Activated CD8-positive, alpha-beta T cell treated with anti-CD3 and anti-CD28 coated beads for 36 hours (primary cell): ENCODE measurements at places on chromosomes 1 and 21. TPM values are rescaled to one million over a fixed set of nuclear protein-coding genes. Genes with fewer than 3 reads are reported as not detected.

GRCh38 chr1:58778385-58779000 is 5.4 kb downstream of the JUN start:
- peaks cover 1% of the 10 kb centered on the region for H3K27me3 ChIP-seq
- DNase-seq: no peak
- peaks cover 24% of the 10 kb centered on the region for H3K36me3 ChIP-seq
- H3K27ac ChIP-seq: no peak overlapping the region

DNA sequence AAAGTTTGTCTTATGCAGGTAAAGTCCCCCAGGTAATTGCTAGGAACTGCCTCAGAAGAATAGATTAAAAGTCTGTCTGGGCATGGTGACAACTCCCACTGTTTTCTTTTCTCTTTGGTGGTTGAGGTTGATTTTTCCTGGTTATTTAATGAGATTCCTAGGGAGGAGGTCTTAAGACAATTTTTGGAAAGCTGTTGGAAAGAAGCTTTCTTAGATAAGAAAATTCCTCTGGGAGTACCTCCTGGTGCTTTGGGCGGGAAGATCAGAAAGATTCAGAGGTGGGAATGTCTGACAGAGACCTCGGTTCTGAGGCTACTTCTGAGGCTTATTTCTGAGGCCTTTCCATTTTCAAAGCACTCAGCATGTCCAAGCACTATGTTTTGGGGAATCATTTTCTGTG is 25.0 kb upstream of the IVNS1ABP start:
- H3K4me1 ChIP-seq: peaks cover 40% of the 10 kb centered on the region
- H3K36me3 ChIP-seq: peaks cover 5% of the 10 kb centered on the region
- no peaks in the 10 kb centered on the region for H3K27me3 ChIP-seq
- no peak overlapping the region for H3K27ac ChIP-seq

The F5 gene
- 20.7 TPM for total RNA-seq

GRCh38 chr1:56491441-56491840 is 87.9 kb downstream of the PLPP3 start:
- no peak overlapping the region for H3K4me3 ChIP-seq
- no peaks in the 10 kb centered on the region for H3K27me3 ChIP-seq
- H3K36me3 ChIP-seq: no peaks in the 10 kb centered on the region
- H3K27ac ChIP-seq: no peak overlapping the region

GRCh38 chr1:21325231-21325718 is 35.0 kb upstream of the ECE1 start:
- peak overlapping the region; percentile 94 for H3K27ac ChIP-seq
- H3K36me3 ChIP-seq: peaks cover 45% of the 10 kb centered on the region
- H3K4me3 ChIP-seq: peak overlapping the region; percentile 56
- peak; percentile 62 for DNase-seq
- peaks cover 85% of the 10 kb centered on the region for H3K4me1 ChIP-seq
- no peaks in the 10 kb centered on the region for H3K27me3 ChIP-seq

- H3K27me3 ChIP-seq: no peaks in the 10 kb centered on the region
- no peaks in the 10 kb centered on the region for H3K36me3 ChIP-seq
- H3K4me3 ChIP-seq: no peak overlapping the region
- no peaks in the 10 kb centered on the region for H3K4me1 ChIP-seq
- no peak for DNase-seq
- H3K27ac ChIP-seq: no peak overlapping the region
Measured at GRCh38 chr1:111412839-111413238, 14.7 kb downstream of the OVGP1 start.

The L1TD1 gene
- total RNA-seq: not detected

The KCNN3 gene
- total RNA-seq: 0.11 TPM

DNA sequence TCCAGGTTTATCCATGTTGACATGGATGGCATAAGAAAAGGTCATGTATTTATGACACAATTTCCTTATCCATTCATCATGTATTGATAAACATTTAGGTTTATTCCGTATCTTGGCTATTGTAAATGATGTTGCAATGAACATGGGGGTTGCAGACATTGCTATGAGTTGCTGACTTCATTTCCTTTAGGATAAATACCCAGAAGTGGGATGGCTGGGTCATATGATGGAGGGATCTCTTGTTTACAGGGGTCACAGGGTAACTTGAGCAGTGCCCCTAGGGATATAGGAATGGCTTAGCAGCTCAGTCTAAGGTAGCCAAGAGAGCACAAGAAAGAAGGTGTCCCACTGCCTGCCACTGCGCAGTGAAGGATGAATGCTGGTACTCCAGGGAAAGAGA is 229.6 kb upstream of the COA6 start:
- H3K4me1 ChIP-seq: no peaks in the 10 kb centered on the region
- no peak for DNase-seq
- H3K27me3 ChIP-seq: peaks cover 10% of the 10 kb centered on the region

The TTLL7 gene
- 1.4 TPM for total RNA-seq

The XCL1 gene
- 106 TPM for total RNA-seq

The MNDA gene
- total RNA-seq: not detected

DNA sequence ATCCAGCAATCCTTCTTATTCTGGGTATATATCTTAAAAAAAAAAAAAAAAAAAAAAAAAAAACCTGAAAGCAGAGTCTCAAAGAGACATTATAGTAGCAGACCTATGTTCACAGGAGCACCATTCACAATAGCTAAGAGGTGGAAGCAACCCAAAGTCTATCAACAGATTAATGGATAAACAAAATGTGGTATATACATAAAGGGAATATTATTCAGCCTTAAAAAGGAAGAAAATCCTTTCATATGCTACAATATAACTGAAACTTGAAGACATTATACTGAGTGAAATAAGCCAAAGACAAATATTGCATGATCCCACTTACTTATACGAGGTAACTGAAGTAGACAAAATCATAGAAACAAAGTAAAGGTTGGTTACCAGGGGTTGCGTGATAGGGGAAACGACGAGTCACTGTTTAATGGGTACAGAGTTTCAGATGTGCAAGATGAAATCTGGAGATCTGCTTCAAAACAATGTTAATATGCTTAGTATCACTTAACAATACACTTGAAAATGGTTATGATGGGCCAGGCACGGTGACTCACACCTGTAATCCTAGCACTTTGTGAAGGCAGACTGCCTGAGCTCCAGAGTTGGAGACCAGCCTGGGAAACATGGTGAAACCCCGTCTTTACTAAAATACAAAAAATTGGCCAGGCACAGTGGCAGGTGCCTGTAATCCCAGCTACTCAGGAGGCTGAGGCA is 29.5 kb downstream of the PIK3R3 start:
- no peak overlapping the region for H3K4me3 ChIP-seq
- no peak overlapping the region for H3K27ac ChIP-seq
- H3K27me3 ChIP-seq: peaks cover 4% of the 10 kb centered on the region
- no peaks in the 10 kb centered on the region for H3K36me3 ChIP-seq

DNA sequence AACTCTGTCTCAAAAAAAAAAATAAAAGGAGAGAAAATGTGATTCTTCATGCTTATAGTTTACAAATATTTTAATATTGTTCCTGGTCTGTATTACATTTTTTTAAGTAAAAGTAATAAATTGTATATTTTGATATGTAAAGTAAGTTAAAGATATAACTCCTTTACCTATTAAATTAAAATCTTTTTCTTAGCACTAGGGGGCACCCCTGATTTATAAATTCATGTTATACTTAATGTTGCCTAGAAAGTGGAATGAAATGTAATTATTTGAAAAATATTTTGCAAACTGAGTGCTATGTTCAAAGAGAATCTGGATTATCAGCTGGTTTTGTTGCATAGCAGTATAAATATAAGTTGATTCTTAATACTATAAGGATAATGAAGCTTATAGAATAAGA is 49.2 kb downstream of the RALGPS2 start:
- H3K4me3 ChIP-seq: no peak overlapping the region
- peaks cover 5% of the 10 kb centered on the region for H3K36me3 ChIP-seq
- DNase-seq: no peak
- H3K27ac ChIP-seq: no peak overlapping the region
- H3K4me1 ChIP-seq: no peaks in the 10 kb centered on the region

DNA sequence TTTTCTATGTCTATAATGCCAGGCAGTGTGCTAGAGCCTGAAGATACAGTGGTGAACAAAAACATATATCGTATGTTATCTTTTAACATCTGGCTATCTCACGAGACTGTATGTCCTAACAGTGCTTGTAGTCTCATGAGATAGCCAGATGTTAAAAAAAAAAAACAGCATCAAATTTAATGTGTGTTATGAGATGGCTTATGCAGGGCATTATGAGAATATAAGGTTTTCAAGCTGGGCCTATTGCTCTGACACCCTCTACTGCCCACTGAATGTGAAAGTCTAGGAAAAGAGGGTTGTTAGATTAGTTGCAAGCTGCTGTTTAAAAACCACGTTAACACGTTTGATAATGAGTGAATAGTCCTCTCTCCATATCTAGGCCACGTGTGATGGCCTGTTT is 109.8 kb downstream of the CACHD1 start:
- no peak overlapping the region for H3K4me3 ChIP-seq
- no peaks in the 10 kb centered on the region for H3K36me3 ChIP-seq
- H3K27me3 ChIP-seq: no peaks in the 10 kb centered on the region

GRCh38 chr1:211535346-211535745 is 43.4 kb upstream of the RD3 start:
- no peak overlapping the region for H3K27ac ChIP-seq
- H3K36me3 ChIP-seq: no peaks in the 10 kb centered on the region
- no peak overlapping the region for H3K4me3 ChIP-seq
- no peaks in the 10 kb centered on the region for H3K27me3 ChIP-seq

GRCh38 chr1:201335174-201335870 is 42.2 kb downstream of the TNNT2 start:
- DNase-seq: no peak
- no peaks in the 10 kb centered on the region for H3K4me1 ChIP-seq
- no peaks in the 10 kb centered on the region for H3K36me3 ChIP-seq

GRCh38 chr1:214418391-214418790 is 133.0 kb downstream of the PTPN14 start:
- no peak overlapping the region for H3K27ac ChIP-seq
- H3K4me1 ChIP-seq: peaks cover 5% of the 10 kb centered on the region
- no peaks in the 10 kb centered on the region for H3K36me3 ChIP-seq

DNA sequence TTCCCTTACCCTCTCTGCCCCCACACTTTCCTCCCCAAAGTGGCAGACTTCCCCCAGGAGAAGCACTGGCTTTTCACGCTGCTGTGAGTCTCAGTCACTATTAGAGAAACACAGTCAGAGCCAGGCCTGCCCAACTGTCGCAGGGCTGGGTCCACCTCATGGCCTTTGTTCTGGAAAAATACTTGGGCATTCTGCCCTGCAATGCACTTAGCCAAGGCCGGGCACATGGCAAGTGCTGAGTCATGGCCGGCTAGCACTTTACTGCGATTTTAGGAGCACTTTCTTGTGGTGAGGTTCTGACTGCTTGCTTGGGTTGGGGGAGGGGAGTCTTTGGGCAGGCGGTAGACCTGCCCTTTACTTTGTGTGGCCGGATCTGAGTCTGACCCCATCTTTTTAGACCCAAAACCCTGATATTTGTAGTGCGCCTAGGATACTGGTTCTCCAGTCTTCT is 7.7 kb downstream of the EPHX1 start:
- peak; percentile 22 for DNase-seq
- H3K27me3 ChIP-seq: no peaks in the 10 kb centered on the region
- H3K27ac ChIP-seq: no peak overlapping the region
- H3K4me3 ChIP-seq: no peak overlapping the region
- H3K36me3 ChIP-seq: no peaks in the 10 kb centered on the region
- peaks cover 5% of the 10 kb centered on the region for H3K4me1 ChIP-seq

The LCE1E gene
- not detected for total RNA-seq

- H3K4me3 ChIP-seq: no peak overlapping the region
- no peak overlapping the region for H3K27ac ChIP-seq
- no peaks in the 10 kb centered on the region for H3K4me1 ChIP-seq
- peaks cover 3% of the 10 kb centered on the region for H3K27me3 ChIP-seq
- no peak for DNase-seq
Measured at GRCh38 chr1:55696181-55696754, 481.1 kb upstream of the USP24 start.

DNA sequence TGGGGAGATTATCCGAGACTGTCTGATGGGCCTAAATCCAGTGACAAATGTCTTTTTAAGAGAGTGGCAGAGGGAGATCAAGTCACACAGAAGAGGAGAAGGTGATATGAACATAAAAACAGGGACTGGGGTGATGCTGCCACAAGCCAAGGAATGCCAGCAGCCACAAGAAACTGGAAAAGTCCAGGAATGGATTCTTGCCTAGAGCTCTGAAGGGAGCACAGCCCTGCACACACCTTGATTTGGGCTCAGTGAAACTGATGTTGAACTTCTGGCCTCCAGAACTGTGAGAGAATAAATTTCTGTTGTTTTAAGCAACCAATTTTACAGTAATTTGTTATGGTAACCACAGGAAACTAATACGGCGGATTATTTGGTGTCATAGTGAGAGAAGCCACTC is 19.5 kb downstream of the CITED4 start:
- no peak for DNase-seq
- H3K27ac ChIP-seq: no peak overlapping the region
- H3K4me3 ChIP-seq: no peak overlapping the region

The SLAMF6 gene
- 42.8 TPM for total RNA-seq

- peaks cover 39% of the 10 kb centered on the region for H3K36me3 ChIP-seq
- no peak overlapping the region for H3K4me3 ChIP-seq
- H3K4me1 ChIP-seq: peaks cover 36% of the 10 kb centered on the region
- no peaks in the 10 kb centered on the region for H3K27me3 ChIP-seq
Measured at GRCh38 chr1:230186003-230186863, 119.2 kb downstream of the GALNT2 start.

- H3K4me3 ChIP-seq: no peak overlapping the region
- H3K27me3 ChIP-seq: peaks cover 23% of the 10 kb centered on the region
- peak; percentile 55 for DNase-seq
- H3K4me1 ChIP-seq: no peaks in the 10 kb centered on the region
- no peak overlapping the region for H3K27ac ChIP-seq
- no peaks in the 10 kb centered on the region for H3K36me3 ChIP-seq
Measured at GRCh38 chr1:7218210-7218832, 433.1 kb downstream of the CAMTA1 start.

DNA sequence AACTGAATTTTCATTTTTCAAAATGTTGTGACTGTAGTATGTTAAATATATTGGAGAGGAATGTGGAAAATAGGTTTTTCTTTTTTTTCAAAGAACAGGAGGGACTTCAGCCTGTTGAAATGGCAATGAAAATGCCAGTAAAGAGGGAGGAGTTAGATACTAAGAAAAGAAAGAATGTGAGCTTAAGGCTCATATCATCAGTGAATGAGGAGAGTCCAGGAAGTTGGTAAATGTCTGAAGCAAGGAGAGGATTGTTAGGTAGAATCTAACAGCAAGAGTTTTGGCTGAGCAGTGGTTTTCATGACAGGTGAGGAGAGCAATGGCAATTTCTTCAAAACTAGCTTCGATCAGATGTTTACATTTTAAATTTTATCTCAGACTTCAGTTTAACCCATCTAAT is 43.0 kb downstream of the PLA2G4A start:
- H3K27me3 ChIP-seq: peaks cover 1% of the 10 kb centered on the region
- H3K36me3 ChIP-seq: no peaks in the 10 kb centered on the region
- no peak overlapping the region for H3K4me3 ChIP-seq
- no peak for DNase-seq
- no peaks in the 10 kb centered on the region for H3K4me1 ChIP-seq

DNA sequence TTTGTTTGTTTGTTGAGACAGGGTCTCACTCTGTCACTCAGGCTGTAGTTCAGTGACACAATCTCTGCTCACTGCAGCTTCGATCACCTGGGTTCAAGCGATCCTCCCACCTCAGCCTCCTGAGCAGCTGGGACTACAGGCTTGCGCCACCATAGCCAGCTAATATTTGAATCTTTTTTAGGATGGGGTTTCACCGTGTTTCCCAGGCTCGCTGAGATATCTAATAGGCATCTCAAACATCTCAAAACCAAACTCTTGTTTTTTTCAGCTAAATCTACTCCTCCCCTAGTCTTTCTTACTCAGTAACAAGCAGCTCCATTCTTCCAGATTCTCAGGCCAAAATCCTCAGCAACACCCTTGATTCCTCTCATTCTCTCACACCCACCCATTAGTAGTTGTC is 22.0 kb upstream of the SRRM1 start:
- no peak for DNase-seq
- H3K27ac ChIP-seq: no peak overlapping the region
- no peaks in the 10 kb centered on the region for H3K36me3 ChIP-seq

The ADORA3 gene
- total RNA-seq: not detected

The SIM2 gene
- total RNA-seq: not detected
